ENCODE measurements at places on chromosomes 5 and 9.

GRCh38 chr5:65978251-65978650 is 51.9 kb downstream of the ERBIN start:
- no peak for DNase-seq

DNA sequence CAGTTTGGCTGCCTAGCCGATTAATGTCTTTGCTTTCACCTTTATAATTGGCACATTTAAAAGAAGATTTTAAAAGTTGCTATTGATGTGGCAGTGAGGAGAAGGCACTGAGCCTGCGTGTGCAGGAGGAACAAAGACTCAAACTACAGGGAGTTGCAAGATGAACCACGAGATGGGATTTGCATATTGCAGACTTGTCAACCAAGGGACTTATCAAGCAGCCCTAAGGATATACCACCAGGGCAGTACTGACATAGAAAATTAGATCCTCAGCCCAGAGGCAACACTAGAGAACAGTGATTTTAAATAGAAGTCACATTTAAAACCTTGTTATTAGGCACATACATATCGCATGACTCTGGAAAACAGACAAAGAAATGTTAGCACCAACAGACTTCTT is 342.6 kb downstream of the GLIS3 start:
- DNase-seq: no peak

- no peak for DNase-seq
Measured at GRCh38 chr9:88320748-88321415, 67.4 kb upstream of the SPIN1 start.

GRCh38 chr5:1759378-1759970 is 40.2 kb downstream of the MRPL36 start:
- no peak for DNase-seq

DNA sequence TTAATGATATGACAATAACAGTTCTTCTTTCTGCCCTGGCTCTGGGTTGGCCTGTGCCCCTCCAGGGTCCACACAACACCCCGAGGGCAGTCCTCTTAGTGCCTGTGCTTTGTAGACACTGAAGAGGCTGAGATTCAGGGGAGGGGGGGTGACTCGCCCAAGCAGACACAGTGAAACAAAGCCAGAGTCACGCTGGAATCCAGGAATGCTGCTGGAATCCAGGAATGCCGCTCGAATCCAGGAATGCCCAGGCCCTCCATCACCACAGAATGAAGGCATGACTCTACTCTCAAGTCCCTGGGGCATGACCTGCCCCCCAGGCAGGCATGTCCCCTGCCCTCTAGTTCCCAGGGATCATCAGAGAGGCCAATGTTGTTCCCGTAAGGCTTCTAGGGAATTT is 73.1 kb downstream of the LRSAM1 start:
- DNase-seq: no peak

GRCh38 chr5:154793599-154794524 is 38.7 kb downstream of the LARP1 start:
- no peak for DNase-seq

GRCh38 chr5:151597749-151598148 is 6.6 kb upstream of the FAT2 start:
- DNase-seq: no peak

- no peak for DNase-seq
Measured at GRCh38 chr5:115559524-115559923, 14.9 kb upstream of the FEM1C start.

- no peak for DNase-seq
Measured at GRCh38 chr5:144644317-144644716, 473.6 kb downstream of the KCTD16 start.

DNA sequence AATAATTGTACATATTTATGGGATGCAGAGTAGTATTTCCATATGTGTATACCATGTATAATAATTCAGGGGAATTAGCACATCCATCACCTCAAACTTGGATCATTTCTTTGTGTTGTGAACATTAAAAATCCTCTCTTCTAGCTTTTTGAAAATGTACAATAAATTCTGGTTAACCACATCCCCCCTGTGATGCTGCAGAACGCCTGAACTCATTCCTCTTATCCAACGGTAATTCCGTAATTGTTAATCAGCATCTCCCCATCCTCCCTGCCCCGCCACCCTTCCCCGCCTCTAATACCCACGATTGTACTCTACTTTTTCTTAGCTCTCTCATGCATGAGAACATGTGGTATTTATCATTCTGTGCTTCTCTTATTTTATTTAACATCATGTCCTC is 127.7 kb upstream of the ANKRD55 start:
- DNase-seq: no peak

- no peak for DNase-seq
Measured at GRCh38 chr5:139462586-139463276, at the start of gene ECSCR. Gene ECSCR, minus strand, starts transcription at chr5:139462743. Its CDS starts 73 bp downstream, at chr5:139462670.

DNA sequence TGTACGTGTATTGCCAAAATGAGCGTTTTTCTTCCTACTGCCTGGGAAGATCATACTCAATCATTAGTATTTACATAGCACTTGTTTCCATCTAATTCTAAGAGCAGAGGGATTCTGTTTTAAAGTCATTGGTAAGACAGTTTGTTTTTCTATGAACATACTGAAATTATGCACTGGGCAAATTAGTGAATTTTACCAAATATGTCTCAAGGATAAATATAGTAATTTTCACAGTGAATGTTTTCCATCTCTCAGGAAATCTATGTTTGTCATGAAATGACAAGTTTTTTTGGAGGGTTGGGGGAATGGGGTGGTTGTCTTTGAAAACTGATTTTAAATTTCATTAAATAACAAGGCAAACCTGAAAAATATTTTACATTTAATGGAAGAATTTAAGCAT is 441.3 kb upstream of the ARRDC3 start:
- no peak for DNase-seq

- no peak for DNase-seq
Measured at GRCh38 chr9:98333703-98334582, 78.5 kb upstream of the TBC1D2 start.

DNA sequence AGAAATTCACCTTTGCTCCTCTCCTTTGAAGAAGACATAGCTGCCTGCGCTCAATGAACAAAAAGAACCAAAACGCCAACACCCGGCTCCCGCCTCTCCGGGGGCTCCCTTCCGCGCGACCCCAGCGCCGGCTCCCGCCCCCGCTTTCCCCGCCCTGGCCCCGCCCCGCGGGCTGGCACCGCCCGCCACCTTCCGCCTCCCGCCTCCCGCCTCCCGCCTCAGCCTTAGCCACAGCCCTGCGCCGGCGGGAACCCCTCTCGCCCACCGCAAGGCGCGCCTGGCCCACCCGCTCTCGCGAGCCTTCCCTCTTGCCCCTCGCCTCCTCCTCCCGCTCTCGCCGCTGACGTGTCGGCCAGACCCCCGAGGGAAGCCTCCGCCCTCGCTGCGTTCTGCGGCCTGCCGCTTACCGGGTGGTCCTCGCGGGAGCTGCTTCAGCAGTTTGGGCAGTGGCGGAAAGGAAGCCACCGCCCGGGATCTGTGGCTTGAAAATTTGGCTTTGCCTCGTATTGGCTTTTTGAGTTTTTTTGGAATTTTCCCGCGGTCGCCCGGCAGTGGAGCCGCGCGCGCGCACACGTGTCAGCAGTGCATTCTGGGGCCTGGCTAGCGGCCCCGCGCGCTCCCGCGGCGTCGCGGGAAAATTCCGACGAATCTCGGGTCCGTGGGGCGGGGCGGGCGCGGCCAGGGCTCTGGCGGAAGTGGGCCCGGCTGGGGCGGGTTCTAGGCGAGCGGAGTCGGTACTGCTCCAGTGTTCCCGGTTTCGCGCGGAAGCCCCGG is at the start of gene FANCC:
Gene FANCC, minus strand, starts transcription at position 591 of the 774 bp plus-strand sequence. CDS start 68,418 bp downstream, outside the sequence.
- peak; percentile 85 for DNase-seq

- DNase-seq: no peak
Measured at GRCh38 chr9:71308454-71308853, 187.0 kb upstream of the TRPM3 start.

DNA sequence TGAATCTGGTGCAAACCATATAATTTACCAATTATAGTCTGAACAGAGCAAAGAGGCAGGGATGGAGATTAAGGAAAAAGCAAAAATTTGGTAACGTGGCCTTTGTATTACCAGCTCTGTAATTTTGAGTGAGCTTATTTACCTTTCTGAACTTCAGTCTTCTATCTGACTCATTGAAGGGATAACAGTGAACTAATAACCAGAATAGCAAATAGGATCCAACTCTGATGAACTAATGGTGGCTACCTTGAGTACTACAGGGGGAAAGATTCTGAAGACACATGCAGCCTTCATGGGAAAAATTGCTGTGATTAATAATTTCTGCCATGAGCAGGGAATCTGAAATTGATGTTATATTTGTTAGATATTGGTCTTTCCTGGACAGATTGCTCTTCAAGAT is 23.0 kb upstream of the LARP1 start:
- DNase-seq: no peak

DNA sequence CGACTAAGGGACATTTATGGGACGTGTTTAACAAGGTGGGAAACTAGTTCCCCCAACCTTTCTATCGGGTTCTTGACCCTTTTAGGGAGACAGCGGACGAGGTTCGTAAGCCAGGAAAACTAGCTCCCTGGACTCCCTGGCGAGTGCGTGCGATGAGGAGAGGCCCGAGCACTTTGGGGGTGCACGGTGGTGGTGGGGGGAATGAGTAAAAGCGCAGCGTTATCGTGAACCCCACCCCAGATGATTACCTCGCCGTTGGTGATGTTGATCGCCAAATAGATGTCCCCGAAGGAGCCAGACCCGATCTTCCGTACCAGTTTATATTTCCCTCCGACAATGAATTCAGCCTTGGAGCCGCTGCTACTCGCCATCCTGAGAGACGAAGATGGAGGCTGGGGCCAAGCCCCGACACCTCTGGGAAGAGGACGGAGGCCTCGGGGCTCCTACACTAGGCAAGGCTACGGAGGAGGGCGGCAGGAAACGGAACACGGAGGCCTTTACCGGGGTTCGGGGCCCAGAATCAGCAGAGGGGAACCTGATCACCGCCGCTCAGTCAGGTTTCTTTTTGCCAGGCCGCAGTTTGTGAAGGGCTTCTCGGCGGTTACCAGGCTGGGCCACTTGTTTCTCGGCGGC is 529 bp downstream of the CSNK1A1 start:
- DNase-seq: no peak

GRCh38 chr5:177353093-177353492 is 1.6 kb upstream of the LMAN2 start:
- no peak for DNase-seq

DNA sequence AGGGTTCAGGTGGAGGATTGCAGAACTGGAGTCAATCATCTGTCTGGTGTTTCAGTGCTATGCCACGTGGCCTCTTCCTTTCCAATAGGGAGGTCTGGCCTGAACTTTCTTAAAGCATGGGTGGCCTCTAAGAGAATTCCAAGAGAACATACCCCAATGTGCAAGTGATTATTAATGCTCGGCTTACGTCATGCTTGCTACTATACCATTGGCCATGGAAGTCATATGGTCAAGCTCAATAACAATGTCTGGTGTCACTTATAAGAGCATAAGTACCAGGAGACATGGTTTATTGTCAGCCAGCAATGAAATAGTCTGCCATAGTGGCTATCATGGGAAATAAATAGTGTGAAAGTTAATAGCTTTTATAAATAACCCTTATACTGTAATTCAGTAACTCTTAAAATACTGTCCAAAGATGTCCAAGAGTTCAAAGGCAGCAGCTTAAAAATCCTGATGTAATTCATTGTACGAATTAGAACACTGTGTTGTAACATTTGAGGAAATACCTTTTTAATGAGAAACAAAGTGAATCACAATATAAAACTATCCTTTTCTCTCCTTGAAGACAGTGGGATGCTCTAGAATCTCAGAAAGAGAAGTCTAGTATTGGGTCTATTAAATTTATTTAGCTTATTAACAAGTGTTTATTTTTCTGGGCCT is 355.4 kb upstream of the PRR16 start:
- DNase-seq: no peak

DNA sequence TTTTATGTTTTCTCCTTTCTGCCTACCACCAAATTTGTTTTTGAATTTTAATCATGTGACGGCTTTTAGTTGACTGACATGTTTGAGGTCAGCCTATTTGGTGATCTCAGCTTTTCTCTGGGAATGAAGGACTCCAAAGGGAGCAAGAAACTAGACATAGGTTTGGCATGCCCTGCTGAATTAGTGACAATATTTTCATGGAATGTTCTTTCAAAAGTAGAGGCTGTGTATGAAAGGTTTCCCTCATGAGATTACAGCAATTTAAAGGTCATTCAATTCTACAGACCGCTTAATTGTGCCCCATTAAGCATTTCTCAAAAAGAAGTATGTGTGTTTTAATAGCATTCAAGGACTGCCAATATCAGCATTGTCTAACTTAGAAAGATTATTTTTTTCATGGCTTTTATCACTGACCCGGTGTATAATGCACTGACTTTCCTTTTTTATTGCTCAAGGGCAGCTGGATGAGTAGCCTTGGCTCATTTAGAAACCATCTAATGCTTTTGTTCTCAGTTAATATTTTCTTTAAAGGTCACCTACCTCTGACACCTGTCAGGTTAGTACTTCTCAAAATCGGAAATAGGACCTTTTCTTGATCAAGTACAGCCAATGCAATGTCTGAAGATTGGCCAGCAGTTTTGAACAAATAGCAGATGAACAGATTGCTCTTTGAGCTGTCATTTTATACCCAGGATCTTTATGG is 8.1 kb upstream of the MLLT3 start:
- no peak for DNase-seq
